ENCODE measurements at places on chromosomes 7 and 10.

DNA sequence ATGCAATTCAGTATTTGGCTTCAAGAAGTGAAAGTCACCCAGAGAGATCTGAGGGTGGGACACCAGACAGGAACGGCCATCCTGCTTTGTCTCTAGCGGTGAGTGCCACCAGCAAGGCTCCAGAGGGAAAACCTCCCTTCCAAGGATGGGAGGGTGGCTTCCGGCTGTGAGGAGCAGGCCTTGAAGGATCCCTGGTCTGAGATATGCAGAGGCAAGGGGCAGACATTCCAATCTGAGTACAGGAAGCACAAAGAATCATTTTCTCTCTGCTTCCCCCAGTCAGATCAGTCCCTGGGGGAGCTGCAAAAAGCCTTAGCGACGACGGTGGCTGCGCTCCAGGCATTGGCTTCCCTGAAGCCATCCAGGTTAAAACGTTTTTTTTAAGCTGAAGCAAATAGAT, 167.4 kb downstream of the TEX36 start:
- DNase-seq, result no peak

- DNase-seq, result no peak
These were observed 35.6 kb upstream of the ANTXRL start for GRCh38 chr10:46250898-46251856.

GRCh38 chr7:98334081-98334480, 52.6 kb downstream of the BRI3 start:
- DNase-seq, result no peak

DNA sequence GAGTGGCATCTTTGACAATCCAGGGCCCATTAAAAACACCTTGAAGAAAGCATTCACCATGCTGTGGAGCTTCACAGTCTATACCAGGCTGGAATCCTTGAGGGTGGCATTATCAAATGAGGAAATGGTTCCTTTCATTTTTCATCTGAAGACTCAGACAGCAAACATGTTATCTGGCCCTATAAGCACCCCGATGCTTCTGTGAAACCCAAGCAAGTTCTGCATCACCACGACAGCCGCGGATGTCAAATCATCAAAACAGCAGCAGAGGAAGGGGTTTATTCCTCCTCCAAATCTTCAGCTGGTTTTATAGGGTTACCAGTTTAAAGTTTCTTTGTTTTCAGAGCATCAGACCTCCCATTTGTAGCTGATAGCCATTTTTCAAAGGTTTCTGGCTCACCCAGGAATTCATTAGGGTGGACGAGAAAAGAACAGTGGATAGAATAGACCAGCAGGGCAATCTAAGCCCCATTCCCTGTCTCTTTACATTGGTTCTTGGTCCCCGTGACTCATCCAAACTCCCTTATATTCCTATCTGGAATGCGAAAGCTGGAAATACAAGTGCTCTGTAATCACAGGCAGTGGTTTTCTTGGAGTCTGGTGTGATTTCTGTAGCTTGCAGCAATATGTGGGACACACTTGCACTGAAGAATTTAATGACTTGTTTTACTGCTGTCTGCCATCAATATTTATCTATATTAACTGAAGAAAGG, 217.9 kb downstream of the SKAP2 start:
- no peak for DNase-seq

GRCh38 chr7:55502124-55502857, 70.0 kb downstream of the VOPP1 start:
- DNase-seq, result no peak

DNA sequence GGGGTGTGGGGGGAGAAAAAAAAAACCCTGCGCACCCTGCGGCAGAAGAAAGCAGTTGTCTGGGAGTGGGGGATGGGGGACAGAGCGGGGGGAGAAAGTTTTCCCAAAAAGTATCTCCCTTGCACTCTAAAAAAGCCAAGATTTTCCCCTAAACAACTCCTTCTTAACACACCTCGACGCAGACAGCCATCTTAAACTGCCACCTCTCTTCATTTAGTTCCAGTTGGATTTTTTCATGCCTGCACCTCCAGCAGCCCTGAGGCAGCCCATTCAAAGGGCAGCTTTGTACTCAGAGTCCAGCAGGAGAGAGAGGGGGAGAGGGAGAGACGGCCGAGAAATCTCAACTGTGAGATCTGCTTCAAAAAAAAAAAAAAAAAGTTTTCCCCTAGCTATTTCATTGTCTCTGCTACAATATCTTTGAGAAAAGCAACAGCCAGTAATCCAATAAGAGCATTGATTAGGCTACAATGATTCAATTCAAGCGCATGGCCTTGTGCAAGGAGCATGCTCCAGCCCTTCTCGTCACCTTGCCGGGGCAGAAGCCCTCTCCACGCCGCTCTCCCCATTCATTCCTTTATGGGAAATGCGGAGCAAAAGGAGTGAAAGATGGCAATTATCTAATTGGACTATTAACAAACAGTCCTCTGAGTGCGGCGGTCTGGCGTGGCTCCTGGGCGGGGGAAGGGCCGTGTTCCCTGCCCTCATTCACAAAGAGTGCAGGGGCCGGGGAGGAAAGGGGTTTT, 939 bp upstream of the VAX1 start:
- DNase-seq, result no peak

- DNase-seq, result no peak
These were observed 207.8 kb downstream of the TAX1BP1 start for GRCh38 chr7:27947586-27948278.

DNA sequence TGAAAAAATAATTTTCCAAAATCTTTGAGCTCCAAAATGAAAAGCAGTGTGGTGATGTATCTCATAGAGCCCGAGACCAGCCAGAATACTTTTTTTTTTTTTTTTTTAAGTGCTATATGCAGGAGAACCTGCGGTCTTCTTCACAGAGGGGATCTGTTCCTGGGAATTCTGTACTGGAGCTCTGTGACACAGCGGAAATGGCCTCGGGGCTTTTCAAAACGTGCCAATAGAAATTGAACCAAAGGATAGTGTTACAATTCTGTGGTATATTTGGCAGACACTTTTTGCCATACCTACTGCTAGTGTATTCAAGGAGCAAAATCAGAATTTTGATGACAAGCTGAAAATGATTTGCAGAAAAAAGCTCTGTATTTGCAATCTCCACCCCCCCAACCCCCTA, 1429.3 kb upstream of the LRRTM3 start:
- DNase-seq, result no peak

GRCh38 chr7:87564296-87564963, 36.3 kb downstream of the ABCB1 start:
- no peak for DNase-seq

- no peak for DNase-seq
These were observed 219.5 kb downstream of the POLR1F start for GRCh38 chr7:19489162-19489820.

GRCh38 chr7:31642681-31643115, 44.3 kb upstream of the PPP1R17 start:
- no peak for DNase-seq
